ENCODE measurements at places on chromosomes 5 and 9.

DNA sequence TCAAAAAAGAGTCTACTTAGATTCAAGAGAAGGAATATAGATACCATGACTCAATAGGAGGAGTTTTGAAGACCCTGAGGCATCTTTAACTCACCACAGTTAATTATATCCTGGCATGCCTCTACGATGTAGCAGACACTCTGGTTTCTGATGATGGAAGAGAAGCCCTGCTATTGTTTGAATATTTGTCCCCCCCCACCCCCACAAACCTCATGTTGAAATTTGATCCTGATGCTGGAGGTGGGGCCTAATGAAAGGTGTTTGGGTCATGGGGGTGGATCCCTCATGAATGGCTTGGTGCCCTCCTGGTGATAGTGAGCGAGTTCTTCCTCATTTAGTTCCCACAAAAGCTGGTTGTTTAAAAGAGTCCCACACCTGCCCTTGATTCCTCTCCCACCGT is 147.9 kb upstream of the TBCA start:
- no peak for DNase-seq

DNA sequence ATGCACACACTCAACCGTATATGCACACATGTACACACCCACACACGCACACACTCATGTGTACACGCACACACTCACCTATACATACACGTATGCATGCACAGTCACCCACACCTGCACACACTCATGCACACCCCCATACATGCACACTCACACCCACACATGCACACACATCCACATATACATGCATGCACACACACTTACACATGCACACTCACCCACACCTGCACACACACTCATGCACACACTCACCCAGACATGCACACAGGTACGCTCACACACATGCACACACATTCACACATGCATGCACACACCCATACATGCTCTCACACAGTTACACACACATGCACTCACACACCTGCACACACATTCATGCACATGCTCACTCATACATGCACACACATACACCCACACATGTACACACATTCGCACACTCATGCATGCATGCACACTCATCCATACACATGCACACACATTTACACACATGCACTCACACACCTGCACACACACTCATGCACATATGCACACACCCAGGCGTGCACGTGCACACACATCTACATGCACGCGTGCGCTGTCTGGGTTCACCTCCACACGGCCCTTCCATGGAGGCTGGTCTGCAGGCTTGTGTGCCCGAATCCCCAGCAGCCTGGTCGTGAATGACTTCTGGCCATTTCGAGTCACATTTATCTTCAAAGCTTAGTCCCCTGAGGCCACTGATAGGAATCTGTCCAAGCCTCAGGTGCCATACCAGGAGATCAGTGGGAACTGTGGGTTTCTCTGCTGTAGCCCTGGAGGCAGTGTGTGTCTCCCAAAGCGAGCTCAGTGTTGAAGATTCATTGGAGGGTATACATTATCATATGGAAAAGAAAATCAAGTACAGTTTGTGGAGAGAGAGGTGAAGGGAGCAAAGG is 103.0 kb downstream of the COL5A1 start:
- no peak for DNase-seq

GRCh38 chr9:99054581-99054980 is 50.3 kb upstream of the TGFBR1 start:
- DNase-seq: no peak

DNA sequence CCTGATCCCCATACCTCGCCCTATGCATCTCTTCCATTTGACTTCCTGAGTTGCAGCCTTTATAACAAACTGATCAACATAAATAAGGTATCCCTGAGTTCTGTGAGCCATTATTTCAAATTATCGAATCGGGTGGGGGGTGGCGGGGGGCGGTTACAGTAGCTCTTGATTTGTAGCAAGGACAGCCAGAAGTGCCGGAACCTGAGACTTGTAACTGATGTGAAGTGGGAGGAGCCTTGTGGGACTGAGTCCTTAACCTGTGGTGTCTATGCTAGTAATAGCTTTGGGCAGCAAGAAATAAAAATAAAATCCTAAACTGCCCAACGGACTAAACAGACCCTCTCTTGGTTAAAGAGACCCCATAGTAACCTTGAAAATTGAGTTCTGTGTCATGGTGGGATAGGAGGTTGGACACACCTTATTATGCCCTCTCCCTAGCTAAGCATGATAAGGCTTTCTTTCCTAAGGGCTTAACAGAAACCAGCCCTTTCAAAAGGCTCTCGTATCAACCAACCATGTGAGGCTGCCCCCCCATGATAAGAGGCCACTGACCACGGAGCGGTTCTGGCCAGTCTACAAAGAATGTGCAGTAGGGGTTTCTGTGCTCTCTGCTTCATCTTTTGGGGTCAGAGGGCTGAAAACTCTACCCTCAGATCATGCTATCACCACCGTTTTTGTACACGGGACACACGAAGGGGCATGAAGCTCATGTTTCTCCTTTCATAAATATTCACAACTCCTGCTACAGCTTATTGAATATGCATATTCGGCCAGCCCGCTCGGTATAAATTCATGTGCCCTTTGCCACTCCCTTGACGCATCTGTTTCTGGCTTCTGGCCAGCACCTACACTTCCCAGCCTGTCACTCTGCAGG is 39.5 kb upstream of the IQGAP2 start:
- DNase-seq: no peak

DNA sequence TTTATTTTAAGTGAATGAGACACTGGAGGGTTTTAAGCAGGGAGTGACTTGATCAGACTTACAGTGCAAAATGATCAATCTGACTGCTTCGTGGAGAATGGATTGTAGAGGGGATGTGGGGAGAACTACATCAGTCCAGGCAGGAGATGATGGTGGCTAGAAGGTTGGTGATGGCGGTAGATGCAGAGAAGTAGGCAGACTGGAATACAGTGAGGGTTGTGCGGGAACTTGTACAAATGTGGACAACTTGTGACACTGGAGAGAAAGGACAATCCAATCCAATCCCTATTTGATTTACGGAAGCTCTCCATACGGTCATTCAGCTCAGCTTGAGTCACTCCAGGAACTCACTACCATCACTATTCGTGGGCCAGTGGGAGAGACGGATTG is 593 bp downstream of the TIGD6 start:
- DNase-seq: no peak

GRCh38 chr5:17289681-17290539 is 72.5 kb downstream of the BASP1 start:
- DNase-seq: no peak

DNA sequence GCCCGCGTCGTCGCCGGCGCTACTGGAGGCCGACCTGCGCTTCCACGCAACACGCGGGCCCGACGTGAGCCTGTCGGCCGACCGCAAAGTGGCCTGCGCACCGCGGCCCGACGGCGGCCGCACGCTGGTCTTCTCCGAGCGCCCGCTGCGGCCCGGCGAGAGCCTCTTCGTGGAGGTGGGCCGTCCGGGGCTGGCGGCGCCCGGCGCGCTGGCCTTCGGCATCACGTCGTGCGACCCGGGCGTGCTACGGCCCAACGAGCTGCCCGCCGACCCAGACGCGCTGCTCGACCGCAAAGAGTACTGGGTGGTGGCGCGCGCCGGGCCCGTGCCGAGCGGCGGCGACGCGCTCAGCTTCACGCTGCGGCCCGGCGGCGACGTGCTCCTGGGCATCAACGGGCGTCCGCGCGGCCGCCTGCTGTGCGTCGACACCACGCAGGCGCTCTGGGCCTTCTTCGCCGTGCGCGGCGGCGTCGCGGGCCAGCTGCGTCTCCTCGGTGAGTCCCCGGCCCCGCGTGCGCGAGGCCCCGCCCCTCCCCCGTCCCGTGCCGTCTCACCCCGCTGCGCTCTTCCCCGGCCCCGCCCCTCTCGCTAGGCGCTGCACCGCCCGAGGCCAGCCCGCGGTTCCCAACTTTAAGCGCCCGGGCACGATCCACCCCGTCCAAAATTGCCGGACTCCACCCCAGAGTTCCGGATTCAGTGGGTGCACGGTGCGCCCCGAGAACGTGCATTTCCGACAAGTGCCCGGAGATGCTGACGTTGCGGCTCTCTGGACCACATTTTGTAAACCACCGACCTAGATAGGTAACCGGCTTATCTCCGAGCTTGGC is 42.8 kb downstream of the NEURL1B start:
- DNase-seq: peak; percentile 54

GRCh38 chr9:115445655-115446054 is 327.7 kb upstream of the TNC start:
- DNase-seq: no peak

- DNase-seq: no peak
Observed at GRCh38 chr5:50653946-50654345, 12.5 kb upstream of the PARP8 start.

DNA sequence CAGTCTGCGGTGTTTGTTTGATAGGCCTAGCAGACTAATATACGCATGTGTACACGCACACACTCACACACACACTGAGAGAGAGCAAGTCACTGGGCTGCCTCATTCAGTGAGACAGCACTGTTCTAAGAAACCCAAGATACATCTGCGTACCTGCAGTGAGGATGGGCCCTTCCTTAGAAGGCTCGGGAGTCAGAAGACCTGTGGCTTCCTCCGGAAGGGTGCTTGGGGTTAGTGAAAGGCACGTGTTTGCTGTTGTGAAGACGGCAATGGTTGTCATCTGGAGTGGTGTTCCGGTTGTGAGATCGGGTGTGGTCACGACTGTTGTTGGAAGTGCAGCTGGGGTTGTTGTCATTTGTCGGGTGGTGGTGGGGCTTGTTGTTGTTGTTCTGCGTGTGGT is 11.7 kb downstream of the TIMD4 start:
- DNase-seq: no peak

DNA sequence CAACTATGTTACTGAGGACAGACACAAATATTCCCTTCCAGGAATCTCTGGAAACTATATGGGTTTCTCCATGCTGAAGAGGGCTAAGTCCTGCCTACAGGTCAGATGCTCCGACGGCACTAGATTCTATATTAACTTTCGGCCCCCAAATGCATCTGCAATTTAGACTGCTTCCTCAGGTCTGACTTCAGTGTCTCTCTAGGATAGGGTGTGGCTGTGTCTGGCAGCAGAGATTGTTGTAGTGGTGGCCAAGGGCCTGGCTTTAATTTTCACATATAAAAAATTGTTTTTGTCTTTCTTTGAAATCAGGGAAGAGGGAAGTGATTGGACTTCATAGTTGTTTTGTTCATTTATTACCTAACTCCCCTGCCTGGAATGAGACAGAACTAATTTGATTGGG is 101.8 kb downstream of the PJA2 start:
- DNase-seq: no peak

- DNase-seq: peak; percentile 13
Observed at GRCh38 chr9:128062846-128063831, 4.0 kb downstream of the NAIF1 start.

GRCh38 chr5:57157131-57157530 is 16.7 kb upstream of the GPBP1 start:
- DNase-seq: no peak

DNA sequence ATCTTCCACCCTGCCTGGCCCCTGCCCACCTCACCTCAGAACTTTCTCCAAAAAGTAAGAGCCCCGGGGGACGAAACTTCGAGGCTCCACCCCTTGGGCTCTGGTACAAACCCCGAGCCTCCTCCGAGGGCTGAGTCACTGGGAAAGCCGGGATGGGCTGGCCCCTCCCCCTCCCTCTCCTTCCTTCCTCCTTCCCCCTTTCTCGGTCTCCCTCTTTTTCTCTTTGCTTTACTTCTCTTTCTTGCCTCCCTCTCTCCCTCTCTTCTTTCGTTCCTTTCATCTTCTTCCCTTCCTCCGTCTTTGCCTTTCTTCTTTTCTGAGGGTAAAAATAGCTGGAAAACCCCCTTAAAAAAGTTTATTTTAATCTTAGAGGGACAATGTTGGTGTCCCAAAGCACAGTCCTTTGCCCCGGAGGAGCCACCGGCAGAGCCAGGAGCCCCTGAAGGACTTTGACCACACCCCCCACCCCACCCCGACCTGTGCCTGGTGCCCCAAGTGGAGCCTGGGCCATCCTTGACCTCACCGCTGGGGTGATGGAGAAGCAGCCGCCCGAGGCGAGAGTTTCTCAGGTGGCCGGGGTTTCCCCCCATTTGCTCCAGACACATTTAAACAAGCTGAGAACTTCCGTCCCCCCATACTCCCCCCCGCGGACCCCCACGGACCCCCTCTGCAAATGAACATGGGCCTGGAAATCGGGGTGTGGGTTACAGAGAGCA is 5.7 kb upstream of the NOTCH1 start:
- DNase-seq: peak; percentile 83

DNA sequence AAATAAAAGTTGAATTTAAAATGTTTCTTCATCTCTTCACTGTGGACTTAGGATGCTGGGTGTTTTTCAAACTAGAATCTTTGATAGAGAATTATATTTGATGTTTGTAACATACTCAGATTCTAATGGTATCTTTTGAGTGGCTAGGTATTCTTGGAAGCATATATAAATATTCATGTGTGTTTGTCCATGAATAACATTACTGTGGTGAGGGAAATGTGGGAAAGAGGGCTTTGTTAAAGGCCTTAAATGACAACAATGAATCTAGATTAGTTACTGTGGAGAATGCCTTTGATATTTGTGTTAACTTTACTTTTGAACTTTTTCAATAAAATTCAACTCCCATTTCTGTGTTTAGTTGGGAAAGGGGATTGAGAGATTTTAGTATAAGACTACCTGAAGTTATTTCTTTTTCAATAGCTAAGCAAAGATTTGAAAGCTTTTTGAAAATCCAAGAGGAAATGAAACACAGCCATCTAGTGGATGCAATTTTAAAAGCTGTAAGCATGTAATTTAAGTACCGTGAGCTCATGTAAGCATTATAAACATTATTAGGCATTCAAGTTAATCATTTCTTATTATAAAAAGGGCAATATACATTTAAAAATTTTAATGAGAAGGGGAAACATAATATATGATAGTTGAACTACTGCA is 69.6 kb downstream of the CCDC171 start:
- DNase-seq: no peak

DNA sequence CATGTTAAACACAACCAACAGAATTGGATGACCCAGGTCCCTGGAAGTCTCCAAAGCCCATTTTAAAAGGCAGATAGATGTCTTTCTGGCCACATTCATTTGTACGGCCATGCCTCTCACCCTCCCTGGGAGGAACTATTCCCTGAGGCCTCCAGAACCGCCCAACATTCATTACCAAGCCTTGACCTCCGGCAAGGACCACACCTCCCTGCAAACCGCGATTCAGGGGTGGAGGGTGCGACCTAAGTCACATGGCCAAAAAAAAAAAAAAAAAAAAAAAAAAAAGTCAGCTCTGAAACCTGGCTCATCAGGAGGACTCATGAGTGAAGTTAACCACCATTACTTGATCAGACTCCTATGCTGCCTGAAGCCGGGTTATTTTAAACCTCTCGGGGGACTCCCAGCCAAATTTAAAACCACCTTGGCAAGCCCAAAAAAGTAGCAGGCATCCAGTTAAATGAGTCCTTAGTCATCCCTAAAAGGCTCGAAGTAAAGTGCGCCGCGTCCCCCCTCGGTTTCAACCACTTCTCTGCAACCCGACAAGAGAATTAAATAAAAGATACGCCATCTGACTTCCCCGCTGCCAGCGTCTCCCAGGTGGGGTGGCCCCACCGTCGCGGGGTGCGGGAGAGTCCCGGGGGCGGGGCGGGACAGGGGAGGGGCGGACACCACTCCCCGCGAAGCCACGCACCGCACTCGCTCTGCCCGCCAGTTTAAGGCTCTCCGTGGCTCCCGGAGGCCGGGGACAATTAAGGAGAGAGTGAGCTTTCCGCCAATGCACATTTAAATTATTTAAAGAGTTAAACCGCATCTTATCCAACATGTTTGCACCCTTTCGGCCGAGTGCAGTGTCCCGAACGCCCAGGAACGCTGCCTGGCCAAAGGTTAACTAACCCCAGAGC is 2.3 kb downstream of the KLF9 start:
- peak; percentile 70 for DNase-seq
